ENCODE measurements at places on chromosomes 12 and 14.

DNA sequence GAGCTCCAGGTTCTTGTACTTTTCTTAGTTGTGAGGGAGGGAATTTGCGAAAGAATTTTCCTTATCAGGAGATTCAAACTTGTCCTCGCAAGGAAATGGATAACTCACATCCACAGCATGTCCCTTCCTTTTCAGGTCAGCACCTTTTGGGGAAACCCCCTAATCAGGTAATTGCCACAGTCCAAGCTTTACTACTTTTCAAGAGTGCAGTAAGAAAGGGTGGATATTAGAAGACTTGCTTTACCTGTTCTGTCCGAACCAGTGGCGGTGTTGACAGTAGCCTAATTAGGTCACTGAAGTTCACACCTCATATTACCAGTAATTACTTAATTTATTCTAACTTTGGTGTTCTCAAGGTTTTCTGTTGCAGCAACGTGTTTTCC, 6.7 kb upstream of the C12orf50 start:
- DNase-seq: peak; percentile 25

GRCh38 chr14:39365354-39365753, 66.9 kb downstream of the FBXO33 start:
- DNase-seq: no peak

- no peak for DNase-seq
Observed at GRCh38 chr12:48779869-48780268, 9.0 kb downstream of the ADCY6 start.

GRCh38 chr14:43735932-43736331, 771.2 kb downstream of the FSCB start:
- no peak for DNase-seq

GRCh38 chr14:90645842-90646443, 170.3 kb downstream of the TTC7B start:
- peak; percentile 75 for DNase-seq

- no peak for DNase-seq
Observed at GRCh38 chr14:52015411-52016030, 26.2 kb downstream of the RTRAF start.

DNA sequence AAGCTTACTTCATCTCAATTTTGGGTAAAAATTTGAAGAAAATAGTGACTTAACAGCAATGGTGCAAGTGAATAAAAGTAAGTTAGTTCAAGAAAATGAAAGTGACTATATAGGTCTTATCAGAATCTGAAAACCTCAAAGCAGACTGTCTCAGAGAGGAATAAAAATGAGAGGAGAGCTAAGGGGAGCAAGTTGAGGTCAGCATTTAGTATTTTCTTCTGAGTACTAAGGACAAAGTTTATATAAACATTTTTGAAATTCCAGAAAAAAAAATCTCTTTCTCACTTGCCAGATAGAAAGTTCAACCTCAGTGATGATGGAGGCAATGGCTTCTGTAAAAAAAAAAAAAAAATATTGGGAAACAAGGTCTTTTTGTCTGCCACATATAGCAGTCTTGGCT, 414.1 kb downstream of the NPAS3 start:
- DNase-seq: no peak

DNA sequence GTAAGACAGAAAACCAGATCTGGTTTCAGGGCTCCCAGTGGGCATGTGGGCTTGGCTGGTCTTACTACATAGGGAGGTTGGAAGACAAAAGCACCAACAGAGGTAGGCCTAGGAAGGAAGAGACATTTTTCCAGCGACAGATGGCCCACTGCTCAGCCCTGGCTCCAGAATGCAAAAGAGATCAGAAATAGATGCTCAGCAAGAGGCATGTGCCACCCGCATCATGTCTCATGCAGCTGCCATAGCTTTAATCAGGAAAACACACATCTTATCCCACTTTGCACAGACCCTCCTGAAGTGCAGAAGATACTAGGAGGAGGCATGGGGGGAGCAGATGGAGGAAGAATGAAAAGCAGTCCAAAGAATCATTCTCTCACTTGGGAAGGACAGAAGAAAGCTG, 25.3 kb downstream of the VASH1 start:
- DNase-seq: no peak

DNA sequence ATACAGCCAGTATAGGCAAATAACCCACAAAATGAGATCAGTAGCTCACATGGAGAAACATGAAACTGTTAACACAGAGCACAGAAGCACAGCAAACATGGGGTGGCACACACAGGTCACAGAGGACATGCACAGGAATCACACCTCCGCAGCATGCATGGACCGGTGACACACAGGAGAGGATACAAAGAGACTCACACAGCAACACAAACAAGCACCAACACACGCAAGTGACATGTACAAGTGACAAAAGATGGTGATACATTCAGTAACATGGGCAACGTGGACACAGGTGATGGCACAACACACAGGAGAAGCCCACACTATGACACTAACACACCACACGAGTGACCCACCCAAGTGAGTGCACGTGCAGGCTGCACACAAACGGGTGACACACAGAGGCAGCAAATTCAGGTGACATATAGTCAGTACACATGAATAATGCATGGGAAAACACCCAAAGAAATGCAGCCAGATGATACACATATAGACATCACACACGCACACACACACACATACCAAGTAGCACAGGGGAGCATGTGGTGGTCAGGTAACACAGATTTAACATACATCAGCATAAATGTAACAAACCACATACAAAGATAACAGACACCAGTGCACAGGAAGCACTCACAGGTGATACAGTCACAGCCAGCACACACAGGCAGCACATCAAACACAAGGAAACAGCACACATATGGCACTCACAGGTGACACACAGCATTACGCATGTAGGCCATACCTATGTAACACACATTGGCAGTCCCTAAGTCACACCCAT, 216.0 kb upstream of the SFSWAP start:
- DNase-seq: no peak

DNA sequence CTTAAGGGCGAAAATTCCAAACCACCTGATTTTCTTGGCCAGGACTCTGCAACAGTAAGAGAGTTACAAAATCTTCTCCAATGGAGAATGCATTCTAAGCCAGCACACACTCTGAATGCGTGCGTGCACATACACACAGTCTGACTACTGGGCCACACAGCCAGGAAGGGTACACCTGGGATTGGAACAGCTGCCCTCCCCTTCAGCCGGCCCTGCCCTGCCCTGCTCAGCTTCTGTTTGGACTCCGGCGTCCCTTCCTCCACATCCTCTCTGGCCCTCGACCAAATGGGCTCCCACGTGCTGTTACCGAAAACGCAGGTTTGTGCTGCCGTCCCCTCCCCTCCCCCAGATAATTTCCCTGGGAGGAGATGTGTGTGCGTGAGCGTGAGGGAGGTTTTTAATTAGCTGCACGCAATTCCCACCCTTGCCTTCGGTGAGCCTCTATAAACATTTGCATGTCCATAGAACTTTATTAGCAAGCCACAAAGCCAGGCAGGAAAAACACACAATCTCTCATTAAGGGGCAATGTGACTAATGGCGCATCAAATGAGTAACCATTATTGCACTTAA, 43.0 kb downstream of the CCNK start:
- DNase-seq: no peak

GRCh38 chr12:76685246-76685678, 78.7 kb upstream of the ZDHHC17 start:
- peak; percentile 9 for DNase-seq

GRCh38 chr12:66999141-66999540, 270.0 kb upstream of the CAND1 start:
- DNase-seq: no peak

DNA sequence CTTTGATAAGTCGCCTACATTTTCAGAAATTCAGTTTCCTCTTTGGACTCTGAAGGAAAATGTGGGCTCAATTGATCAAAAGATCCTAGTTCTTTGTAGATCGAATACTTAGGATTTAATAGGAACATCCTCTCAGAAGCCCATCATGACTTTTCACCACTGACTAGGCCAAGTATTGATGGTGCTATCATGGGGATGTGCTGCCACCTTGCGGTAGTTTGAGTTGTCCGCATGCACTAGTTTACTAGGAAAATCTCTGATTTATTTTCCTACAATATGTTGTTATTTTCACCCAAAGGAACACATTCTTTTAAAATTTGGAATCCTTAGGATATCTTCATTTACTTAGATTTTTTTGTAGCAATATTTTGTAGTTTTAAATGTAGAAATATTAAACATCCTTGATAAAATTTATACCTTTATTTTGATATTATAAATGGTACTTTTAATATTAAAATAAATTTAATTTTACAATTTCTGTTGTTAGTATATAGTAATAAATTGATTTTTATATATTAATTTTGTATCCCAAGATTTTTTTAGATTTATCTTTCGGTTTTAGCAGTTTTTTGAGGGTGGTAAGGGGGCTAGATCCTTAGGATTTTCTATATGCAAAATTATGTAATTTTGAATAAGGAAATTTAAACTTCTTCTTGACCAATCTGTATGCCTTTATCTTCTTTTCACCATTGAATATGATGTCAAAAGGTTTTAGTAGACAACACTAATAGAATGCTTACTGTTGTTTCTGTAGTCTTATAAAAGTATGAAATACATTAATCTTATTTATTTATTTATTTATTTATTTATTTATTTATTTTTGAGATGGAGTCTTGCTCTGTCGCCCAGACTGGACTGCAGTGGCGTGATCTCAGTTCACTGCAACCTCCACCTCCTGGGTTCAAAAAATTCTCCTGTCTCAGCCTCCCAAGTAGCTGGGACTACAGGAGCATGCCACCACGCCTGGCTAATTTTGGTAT, 52.9 kb upstream of the OR9K2 start:
- peak; percentile 36 for DNase-seq

GRCh38 chr12:57296291-57296690, 45.3 kb upstream of the STAC3 start:
- no peak for DNase-seq

GRCh38 chr14:53020193-53020932, 69.5 kb upstream of the FERMT2 start:
- DNase-seq: no peak

GRCh38 chr12:74283646-74284045, 254.0 kb upstream of the ATXN7L3B start:
- DNase-seq: no peak

GRCh38 chr12:101925361-101925760, 48.0 kb downstream of the DRAM1 start:
- peak; percentile 91 for DNase-seq

- no peak for DNase-seq
Observed at GRCh38 chr14:97276573-97276972, 479.4 kb downstream of the VRK1 start.

DNA sequence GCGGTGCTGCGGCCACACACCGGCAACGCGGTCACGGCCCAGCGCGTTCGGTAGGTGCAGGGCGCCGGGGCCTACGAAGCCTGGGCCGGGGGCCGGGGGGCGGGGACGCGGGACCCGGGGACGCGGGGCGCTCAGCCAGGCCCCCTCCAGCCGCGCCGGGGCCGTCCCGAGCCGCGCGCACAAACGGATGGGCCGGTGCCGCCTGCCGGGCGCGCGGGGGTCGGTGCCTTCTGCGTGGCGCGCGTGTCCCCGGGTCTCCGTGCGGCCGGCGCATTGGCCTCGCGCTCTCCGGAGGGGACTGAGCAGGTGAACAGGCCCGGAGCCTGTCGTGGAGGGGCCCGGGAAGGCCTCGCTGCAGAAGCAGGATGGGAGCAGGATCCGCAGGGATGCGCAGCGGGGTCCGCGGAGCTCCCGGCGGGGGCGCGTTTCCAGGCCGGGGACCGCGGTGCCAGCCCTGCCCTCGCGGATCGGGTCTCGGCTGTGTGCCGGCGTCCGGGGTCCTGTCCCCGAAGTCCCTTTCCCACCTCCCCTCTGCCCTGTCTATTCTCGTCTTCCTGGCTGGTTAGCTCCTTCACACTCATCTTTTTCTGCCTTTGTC, 421 bp downstream of the GLT1D1 start:
- DNase-seq: no peak

DNA sequence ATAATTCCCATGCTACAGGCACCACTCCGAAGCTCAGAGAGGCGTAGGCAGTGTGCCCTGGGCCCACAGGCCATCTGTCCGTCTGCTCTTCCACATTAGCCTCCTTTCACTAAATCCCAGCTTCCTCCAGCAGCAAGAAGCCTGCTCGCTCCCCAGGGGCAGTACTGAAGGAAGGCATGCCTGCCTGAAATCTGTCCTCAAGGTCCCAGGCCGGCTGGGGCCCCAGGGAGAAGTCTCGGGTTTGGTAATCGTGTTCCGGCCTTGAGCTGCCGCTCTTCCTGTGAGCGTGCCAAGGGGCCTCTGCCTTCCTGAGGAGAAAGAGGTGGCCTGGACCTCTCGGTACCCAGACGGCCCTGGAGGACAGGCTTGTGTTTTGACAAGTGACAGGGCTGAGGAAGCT, 15.2 kb upstream of the DLK1 start:
- DNase-seq: no peak

DNA sequence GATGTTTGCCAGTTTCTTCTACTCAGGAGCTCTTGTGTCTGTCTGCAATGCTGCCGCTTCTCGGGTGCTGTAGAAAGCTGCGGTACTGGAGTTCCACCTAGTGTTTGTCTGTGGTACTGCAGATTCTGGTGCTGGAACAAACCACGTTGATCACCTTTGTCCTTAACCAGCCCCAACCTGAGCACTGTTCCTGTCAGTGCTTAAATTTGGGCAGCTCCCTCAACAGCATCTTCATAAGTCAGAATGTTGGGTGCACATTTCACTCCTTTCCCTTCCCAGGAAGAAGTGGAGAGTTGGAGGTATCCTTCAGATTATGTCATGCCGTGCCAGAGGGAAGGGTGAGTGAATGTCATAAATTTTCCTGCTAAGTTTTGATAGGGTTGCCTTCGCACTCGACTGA, 48.7 kb upstream of the LALBA start:
- DNase-seq: peak; percentile 60

DNA sequence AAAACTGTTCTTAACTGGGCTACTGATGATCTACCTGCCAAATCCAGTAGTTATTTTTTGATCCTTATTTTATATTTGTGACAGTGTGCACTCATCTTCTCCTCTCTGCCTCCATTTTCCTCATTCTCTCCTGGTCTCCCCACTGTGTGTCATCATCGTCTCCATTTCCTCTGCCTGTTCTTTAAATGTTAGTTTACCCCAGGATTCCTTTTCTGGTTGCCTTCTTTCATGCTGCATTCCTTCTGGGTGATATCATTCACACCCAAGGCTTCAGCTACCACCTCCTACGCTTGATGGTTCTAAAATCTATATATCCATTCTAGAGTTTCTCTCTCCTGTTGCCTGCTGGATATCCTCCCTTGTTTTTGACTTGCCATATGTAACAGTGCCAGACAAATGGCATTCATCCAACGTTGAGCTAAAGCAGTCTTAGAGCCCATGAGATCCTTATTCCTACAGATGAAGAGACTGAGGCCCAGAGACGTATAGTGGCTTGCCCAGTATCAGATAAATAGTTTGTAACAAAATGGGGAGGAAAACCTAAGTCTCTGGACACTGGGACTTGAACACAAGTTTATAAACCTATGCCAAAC, 109.5 kb downstream of the DIP2B start:
- DNase-seq: peak; percentile 81

Measured in mammary epithelial cell (primary cell).